ENCODE measurements at places on chromosomes 16 and 17.

DNA sequence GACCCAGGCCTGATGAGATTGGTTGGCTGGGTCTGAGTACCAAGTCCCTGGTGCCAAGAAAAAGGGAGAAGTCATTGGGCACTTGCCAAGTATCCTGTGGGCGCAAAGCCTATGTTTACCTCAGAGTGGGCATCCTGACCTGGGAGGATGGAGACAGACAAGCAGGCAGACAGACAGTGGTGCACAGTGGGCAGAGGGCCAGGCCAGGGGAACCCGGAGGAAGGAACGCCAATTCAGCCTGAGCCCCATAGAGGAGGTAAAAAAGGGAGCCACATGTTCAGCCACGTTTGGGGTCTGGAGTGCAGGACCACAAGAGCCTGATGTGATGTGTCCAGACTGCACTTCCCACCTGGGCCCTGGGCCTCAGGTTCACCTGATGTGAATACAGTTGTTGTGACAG, 5.4 kb downstream of the PHKG2 start:
- DNase-seq, result no peak

- no peak for DNase-seq
Observed at GRCh38 chr16:20243731-20244281, 83.5 kb downstream of the GP2 start.

DNA sequence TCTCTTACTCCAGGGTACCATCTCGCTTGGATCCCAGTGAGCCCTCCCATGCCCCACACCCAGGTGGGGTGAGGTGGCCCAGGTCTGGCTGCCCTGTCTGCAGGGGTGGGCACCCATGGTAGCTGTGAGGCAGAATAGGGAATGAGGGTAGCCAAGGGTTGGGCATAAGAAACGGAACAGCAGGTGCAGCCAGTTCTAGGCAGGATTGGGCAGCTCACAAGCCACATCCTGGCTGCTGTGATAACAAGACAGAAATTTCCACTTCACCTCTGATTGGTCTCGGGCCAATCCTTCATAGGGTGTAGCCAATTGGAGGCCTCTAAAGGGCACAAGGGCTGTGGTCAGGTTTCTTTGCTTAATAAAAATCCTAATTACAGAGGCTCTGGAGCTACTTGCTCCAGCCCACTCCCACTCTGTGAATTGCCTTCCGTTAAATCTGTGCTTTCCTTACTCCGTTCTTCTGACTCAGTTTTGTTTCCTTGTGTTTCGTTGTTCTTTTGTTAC, 1.5 kb upstream of the ARHGDIG start:
- no peak for DNase-seq

DNA sequence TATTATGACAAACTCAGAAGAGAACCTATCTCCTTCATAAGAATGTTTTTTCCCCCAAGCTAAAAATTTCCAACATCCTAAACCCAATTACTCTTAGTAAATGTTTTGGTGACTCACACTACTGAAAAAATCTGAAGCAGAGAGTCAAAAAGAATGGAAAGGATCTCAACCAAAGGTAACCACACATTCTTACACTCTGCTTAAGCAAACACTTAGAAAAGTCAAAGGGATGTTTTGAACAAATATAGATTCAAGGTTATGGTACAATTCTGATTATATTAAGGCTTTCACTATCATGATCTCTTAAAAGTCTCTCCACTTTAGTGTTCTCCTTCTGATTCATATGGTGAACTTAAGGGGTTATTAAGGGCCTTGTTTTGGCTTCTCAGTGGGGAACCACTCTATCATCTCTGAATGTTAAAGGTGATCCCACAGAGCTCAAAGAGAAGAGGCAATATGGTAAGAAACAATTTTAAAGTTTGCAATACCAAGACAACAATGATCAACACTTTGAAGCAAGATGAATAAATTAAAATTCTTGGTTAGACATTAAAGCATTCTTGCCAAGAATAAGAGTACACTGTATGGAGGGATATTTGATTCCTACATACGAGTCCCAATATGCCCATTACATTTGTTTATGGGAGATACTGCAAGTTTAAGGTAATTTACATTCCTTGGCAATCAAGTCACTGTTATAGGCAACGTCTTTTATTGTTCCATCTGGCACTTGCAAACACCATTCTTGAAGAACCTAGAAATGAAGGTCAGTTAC, 69.2 kb downstream of the CDC27 start:
- DNase-seq, result no peak

DNA sequence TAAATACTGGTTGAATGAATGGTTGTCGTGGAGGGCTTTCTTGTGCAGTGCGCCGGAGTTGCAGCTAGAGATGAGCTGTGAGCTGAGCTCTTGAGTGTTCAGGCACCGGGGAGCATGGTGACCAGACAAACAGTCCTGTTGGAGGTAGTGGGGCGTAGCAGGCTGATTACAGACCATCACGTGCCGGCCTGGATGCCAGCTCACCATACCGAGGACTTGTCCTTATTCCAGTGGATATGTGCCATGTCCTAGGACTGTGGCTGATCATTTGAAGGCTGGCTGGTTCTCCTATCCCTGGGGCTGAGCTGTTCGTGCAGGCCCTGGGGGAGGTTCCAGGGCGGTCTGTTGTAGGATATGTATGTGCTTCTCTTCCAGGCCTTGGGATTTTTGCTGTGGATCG, 60.0 kb downstream of the ABCC1 start:
- DNase-seq, result no peak

DNA sequence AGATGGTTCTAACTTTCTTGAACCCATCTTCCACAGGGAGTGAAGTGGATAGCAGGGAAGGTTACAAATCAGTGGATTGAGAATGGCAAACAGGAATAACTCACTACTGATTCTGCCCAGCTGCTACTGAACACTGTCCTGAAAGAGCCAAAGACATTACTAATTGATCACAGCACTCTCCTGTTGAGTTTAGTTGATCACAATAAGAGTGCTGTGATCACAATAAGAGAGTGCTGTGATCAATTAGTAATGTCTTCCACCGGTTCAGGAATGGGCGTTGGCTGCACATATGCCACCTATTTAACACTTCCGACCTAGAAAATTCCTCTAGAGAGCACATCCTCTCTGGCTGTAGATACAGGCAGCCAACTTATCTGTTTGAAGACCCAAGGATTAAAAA, 11.4 kb downstream of the CFAP97D1 start:
- DNase-seq, result no peak

- DNase-seq, result no peak
Observed at GRCh38 chr16:14198572-14198971, 127.5 kb downstream of the MRTFB start.

DNA sequence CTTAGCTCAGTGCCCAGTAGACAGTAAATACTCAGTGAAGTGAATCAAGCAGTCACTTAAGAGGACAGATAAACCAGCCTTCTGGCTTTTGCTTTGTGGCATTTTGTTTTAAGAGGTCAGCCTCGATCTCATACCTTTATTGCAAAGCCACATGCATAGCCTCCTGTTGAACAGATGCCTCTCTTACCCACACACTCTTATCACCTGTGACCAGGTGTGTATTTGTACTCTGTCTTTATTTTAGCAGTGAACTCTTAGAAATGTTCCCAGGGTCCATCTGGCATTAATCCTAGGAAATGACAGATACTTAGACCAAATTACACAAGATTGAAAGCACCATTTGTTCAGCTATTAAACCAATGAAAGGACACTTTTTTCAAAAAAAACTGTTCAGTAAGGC, 1426.5 kb downstream of the CDH11 start:
- no peak for DNase-seq

DNA sequence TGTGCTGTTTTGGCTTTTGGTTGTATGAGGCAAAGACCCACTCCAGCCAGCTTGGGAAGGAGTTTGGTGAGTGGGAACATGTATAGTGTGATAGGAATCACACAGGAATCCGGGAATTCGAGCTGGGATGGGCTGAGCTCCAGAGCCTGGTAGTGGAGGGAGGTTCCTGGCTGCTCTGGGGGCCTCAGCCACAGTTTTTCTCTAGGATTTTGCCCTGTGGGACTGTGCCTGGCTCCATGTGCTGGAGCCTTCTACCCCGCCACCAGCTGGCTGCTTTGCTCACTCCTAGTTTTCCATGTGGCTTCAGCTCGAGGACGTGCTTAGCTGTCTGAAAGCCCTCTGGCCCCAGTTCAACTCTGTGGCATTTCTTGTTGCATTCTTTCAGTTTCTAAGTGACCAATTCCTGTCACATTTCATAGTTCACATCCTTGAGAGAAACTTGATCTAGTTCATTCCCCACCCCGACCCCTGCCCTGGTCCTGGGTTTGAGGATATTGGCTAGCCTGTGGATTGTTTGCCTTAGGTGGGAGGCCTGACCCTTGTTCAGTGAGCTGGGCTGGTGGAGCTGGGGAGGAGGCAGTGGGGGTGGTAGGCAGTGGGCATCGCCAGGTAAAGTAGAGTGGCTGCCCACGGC, 5.0 kb downstream of the SEC14L1 start:
- DNase-seq, result no peak

- DNase-seq, result no peak
Observed at GRCh38 chr16:74623214-74623838, 16.4 kb upstream of the GLG1 start.

- no peak for DNase-seq
Observed at GRCh38 chr16:52925143-52925542, 127.6 kb downstream of the CHD9NB start.

DNA sequence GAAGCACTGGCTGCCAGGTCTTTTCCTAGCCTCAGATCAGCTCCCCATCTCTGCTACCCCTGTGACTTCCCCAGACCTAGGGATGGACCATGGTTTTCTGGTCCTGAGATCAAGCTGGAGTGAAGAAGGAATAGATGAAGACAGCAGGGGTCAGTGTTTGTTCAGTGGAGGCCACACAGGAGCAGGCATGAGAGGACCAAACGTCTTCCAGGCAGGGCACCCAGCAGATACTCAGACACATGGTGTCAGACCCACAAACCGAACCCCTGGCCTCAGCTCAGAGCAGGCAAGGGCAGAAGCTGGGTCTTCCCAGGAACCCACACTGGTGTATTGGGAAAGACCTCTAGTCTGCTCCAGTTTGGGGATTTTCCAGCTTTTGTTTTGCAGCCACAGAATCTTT, 189.7 kb downstream of the IRX5 start:
- DNase-seq, result no peak

GRCh38 chr17:69567130-69567529, 152.6 kb downstream of the MAP2K6 start:
- no peak for DNase-seq

DNA sequence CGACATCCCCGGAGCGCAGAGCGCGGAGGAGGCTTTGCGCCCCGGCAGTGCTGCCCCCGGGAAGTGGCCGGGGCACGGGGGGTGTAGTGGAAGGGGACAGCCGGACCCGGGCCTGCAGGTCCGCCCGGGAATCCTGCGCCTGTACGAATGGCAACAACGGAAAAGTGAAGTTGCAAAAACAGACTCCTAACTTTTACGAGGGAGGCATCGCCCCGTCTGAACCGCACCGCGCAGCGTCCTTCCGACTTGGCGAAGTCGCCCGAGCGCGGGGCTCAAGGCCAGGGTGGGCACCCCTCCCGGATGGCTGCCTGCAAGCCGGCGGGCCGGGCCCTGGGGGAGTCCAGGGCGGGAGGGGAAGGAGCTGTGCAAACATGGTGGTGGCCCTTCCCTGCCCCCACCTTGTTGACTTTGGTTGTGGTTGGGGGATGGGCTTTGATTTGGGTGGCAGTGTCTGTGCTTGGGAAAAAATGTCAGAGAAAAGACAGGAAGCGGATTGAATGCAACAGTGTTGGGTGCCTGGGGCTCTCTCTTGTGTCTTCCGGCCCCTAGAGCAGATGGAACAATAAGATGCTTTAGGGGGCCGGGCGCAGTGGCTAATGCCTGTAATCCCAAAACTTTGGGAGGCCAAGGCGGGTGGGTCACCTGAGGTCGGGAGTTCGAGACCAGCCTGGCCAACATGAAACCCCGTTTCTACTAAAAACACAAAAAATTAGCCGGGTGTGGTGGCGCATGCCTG, 675 bp downstream of the RNF213 start:
- DNase-seq, result peak; percentile 36

GRCh38 chr16:19090916-19091315, 22.8 kb upstream of the ITPRIPL2 start:
- no peak for DNase-seq

DNA sequence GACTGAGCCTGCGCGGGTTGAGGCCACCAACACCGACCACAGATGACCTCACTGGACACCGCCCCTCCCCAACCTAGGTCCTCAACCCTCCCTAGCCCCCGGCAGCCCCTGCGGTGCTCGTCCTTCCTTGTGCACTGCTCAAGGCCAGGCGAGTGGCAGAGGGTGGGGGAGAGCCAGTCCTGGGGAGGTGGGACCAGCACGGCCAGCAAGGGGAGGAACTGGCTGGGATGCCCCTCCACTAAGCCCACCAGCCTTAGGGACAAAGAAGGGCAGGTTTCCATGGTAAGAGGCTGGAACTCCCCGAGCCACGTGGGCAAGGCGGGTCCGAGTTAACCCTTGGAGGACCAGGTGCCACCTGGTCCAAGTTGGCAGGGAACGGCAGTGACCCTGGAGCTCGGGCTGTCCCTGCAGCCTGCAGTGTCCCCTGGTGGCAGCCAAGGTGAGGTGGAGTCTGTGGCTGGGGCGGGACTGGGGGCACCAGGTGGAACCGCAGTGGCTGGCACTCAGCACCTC, 9.2 kb downstream of the FSCN2 start:
- DNase-seq, result peak; percentile 45

- DNase-seq, result no peak
Observed at GRCh38 chr17:14119546-14119945, 50.2 kb downstream of the COX10 start.

Measured in stimulated activated CD4-positive, alpha-beta T cell treated with anti-CD3 and anti-CD28 coated beads, Interleukin-12 subunit alpha, Interleukin-12 subunit beta, amount 100 ng/mL, for 4 hours (primary cell).